ENCODE measurements at places on chromosomes 3 and 15.

GRCh38 chr3:169966951-169967915, 626 bp downstream of the SEC62 start:
- DNase-seq = peak; percentile 55

DNA sequence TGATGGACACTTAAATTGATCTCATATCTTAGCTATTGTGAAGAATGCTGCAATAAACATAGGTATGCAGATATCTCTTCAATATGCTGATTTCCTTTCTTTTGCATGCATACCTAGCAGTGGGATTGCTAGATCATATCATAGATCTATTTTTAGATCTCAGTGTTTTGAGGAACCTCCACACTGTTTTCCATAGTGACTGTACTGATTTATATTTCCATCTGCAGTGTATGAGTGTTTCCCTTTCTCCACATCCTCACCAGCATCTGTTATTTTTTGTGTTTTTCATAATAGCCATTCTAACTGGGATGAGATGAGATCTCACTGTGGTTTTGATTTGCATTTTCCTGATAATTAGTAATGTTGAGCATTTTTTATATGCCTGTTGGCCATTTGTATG, 17.1 kb upstream of the RASA2 start:
- DNase-seq = no peak

GRCh38 chr3:74771401-74771800, 156.9 kb upstream of the CNTN3 start:
- DNase-seq = no peak

DNA sequence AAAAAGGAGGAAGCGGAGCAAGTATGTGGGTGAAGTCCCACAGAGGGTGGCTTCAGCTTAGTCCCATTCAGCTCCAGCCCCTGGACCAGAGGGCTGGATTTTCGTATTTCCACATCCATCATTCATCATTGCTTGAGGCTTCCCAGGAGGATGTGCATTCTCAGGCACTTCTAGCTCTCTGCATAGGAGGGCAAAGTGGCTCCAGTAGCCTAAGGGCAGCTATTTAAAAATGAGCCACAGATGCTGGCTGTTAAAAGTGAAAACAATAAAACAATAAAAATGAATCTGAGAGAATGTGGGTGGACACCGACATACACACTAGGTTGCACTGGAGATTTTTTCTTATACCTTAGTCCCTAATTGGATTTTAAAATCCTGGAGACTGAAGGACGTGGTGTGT, 629.2 kb upstream of the ZNF385D start:
- no peak for DNase-seq

DNA sequence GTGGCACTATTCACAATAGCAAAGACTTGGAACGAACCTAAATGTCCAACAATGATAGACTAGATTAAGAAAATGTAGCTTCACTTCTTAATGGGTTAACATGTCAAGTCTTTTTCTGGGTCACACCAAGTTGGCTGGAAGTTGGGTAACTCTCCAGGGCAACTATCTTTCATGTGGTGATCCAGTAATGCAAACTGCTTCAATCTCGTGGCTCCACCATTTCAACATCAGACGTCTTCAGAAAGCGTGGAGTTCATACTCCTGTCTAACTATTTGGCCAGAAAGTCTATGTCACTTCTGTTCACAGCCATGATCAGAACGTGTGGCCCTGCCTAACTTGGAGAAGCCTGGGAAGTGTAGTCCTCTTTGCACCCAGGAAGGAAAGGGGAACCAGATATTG, 32.2 kb downstream of the DUT start:
- DNase-seq = no peak

GRCh38 chr3:124467980-124468902, 262.0 kb upstream of the UMPS start:
- peak; percentile 30 for DNase-seq

DNA sequence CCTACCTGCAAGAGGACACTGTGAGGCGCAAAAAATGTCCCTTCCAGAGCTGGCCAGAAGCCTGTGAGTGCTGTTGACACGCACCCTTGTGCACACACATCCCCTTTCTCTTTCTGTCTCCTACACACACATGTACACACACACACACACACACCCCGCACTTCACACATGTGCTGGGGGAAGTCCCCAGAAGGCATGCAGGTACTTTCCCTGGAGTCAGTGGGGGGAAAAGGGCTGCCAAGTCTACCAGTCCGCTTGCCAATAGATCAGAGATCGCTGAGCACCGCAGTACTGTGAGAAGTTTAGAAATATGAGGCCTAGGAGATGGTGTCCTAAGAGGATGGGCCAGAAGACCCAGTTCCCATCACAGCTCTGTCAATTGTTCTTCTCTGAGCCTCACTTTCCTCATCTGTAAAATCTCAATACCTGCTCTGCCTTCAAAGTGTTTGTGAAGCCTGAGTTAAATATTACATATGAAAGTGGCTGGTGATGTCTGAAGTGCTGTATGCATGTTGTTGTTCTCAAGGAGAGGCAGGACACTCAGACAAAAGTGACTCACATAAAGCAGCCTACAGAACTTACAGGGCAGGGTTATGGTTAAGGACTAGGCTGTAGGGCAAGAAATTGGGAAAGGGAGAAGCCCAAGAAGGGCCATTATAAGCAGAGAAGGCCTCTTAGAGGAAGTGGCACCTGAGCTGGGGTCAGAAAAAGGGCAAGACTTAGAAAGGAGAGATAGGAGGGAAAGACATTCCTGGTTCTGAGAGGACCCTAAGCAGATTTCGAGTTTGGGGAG, 6.8 kb downstream of the IL17RE start:
- DNase-seq = no peak

- no peak for DNase-seq
These were observed 35.7 kb downstream of the PYGO1 start for GRCh38 chr15:55552451-55552850.

GRCh38 chr3:55097441-55097840, 169.6 kb upstream of the LRTM1 start:
- DNase-seq = no peak

- DNase-seq = no peak
These were observed 45.3 kb downstream of the DNAJB8 start for GRCh38 chr3:128421439-128421836.

- DNase-seq = no peak
These were observed 61.1 kb upstream of the GPD1L start for GRCh38 chr3:32045091-32045915.

DNA sequence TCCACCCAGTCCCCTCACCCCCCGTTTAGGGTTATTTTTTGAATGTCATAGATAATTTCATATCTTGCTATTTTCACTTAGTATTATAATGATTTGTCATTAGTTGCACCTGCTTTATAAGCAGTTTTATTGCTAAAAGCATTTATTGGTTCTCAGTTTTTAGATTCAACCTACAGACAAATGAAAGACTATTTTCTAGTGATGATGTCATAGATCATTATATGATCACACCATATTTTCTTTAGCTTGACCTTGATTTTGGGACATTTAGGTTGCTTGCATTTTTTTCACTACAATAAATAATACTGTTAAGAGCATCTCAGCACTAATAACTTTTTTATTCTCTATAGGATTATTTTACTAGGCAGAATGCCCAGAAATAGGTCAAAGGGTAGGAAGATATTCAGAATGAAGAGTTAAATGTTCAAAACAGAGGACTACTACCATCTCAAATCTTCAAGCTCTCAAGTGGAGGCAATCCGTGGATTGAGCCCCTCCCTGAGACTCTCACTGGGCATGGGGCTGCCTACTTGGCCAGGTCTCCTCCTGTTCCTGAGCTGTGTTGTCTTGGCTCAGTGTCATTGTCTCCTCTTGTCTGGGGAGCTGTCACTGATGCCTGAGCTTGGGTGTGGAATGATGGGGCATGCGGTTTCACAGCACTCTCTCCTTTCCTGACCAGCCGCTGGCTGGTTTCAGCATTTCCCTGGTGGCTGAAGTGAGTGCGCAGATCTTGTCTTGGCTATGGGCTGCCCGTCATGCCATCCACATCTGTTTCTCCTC, 28.4 kb downstream of the CHCHD6 start:
- no peak for DNase-seq

- DNase-seq = no peak
These were observed 35.7 kb downstream of the MRPL46 start for GRCh38 chr15:88431441-88431840.

Data from activated T-cell treated with anti-CD3 and anti-CD28 coated beads, Interleukin-2, amount 50 U/mL, for 48 hours (primary cell).